ENCODE measurements at places on chromosomes 5 and 9.

DNA sequence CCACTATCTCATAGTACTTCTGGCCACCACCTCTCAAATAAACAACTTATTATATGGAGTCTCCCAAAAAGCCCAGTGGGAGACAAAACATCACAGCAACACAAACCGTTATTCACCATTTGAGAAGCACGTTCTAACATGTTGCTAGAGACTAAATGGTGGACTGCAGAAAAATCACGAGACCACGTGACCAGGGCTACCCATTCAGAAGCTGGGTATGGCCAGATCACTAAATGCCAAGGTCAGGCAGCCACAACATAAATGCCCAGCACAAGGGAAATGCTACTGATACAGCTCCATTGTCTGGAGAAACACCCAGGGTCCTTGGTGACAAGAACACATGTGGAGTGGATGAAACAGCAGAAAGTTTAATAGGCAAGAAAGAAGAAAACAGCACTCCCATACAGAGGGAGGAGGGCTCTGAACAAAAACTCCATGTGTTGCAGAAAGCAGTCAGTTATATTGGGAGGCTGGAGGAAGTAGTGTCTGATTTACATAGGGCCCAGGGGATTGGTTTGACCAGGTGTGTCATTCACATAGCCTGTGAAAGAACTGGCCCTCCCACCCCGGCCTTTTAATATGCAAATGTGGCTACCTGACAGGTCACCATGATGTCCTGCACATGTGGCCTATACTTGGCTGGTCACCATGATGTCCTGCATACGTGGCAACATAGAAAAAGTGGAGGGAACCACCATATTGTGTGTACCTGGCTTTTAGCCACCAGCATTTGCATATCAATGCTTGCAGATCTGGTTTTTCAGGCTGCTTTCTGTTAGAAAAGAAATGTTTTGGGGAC, 97.2 kb downstream of the TRIM36 start:
- no peak for DNase-seq

DNA sequence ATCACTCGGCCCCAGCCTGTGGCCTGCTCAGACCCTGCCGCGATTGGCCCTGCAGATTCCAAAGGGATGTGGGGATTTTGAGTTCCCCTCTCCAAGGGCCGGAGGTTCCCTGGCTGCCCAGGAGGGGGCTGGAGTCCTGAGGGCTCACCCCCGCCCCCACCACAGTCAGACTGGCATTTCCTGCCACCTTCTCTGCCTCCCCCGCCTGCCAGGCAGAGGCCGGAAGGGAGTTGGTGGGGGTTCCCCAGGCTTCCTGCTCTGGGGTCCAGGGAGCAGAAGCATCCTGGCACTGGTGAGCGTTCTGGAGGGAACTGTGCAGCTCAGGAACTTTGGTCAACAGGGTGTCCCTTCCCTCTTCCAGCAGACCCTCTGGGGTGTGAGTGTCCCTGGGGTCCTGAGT, 70.6 kb downstream of the RXRA start:
- peak; percentile 23 for DNase-seq

GRCh38 chr9:115008536-115009270, 78.3 kb upstream of the TNFSF8 start:
- peak; percentile 90 for DNase-seq

GRCh38 chr5:91188755-91189154, 194.4 kb downstream of the ARRDC3 start:
- DNase-seq, result no peak

DNA sequence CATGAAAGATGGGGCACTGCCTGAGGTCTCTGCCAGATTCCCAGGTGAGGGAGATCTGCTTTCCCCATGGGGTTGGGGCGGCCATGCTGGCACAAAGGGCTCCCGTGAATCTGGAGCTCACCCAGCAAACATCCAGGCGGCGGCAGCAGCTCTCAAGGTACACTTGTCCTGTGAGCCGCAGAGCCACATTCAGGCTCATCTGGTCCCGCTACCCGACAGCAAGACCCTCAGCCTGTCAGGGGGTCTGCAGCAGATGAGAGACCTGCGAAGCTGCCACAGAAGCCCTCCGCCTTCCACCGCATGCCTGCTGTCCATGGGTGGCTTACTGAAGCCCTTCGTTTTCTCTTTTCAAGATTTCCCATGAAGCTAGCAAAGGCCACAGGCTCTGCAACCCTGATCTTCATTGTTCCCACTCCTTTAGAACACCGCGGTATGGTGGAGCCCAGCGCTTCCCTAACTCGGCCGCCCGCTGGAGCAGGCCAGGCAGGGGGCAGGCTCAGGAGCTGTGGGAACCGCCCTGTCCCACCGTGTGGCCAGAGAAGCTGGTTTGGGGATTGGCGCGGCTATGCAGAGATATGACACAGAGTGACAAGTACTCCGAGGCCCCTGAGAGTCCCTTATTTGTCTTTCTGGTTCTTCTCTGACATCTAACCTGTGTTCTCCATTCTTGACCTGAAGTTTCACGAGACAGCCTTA, 8.8 kb downstream of the LRRC14B start:
- DNase-seq, result no peak

- DNase-seq, result peak; percentile 39
Measured at GRCh38 chr5:176647843-176648473, 674 bp downstream of the TSPAN17 start.

- no peak for DNase-seq
Measured at GRCh38 chr5:38789777-38790176, 56.0 kb upstream of the OSMR start.

DNA sequence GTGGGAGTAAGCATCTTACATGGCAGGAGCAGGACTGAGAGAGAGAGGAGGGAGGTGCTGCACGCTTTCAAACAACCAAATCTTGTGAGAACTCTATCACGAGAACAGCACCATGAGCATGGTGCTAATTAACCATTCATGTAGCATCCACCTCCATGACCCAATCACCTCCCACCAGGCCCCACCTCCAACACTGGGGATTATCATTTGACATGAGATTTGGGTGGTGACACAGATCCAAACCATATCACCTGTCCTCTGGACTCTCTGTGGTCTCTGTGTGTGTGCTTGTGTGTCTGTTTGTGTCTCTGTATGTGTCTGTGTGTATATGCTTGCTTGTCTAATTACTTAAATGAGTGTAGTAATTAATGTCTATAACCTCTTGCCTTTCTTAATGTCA, 31.1 kb downstream of the SEC61B start:
- no peak for DNase-seq

- no peak for DNase-seq
Measured at GRCh38 chr5:68805444-68805843, 288.4 kb upstream of the SLC30A5 start.

- no peak for DNase-seq
Measured at GRCh38 chr5:84478603-84479002, 93.9 kb upstream of the EDIL3 start.

All from EL (cell line).